Type B pancreatic cell (in vitro differentiated cells): ENCODE measurements at places on chromosomes 16 and 17. TPM values are rescaled to one million over a fixed set of nuclear protein-coding genes. Genes with fewer than 3 reads are reported as not detected.

GRCh38 chr16:3889059-3889458 is 8.5 kb upstream of the CREBBP start:
- no peak for DNase-seq
- H3K27me3 ChIP-seq: peaks cover 3% of the 10 kb centered on the region
- H3K36me3 ChIP-seq: no peaks in the 10 kb centered on the region
- H3K27ac ChIP-seq: no peak overlapping the region

Gene EXOC3L1
- 0.41 and 0.86 TPM in 2 replicates for total RNA-seq

- H3K4me1 ChIP-seq: peaks cover 11% of the 10 kb centered on the region
- DNase-seq: no peak
- H3K36me3 ChIP-seq: peaks cover 30% of the 10 kb centered on the region
- H3K4me3 ChIP-seq: no peak overlapping the region
Observed at GRCh38 chr17:76404976-76405563, 20.7 kb downstream of the SPHK1 start.

GRCh38 chr17:43399839-43400328 is 1.1 kb downstream of the ARL4D start:
- H3K4me1 ChIP-seq: peaks cover 19% of the 10 kb centered on the region
- H3K36me3 ChIP-seq: no peaks in the 10 kb centered on the region
- H3K27me3 ChIP-seq: no peaks in the 10 kb centered on the region
- H3K4me3 ChIP-seq: peak overlapping the region; percentile 93
- no peak for DNase-seq

GRCh38 chr16:4103745-4104144 is 12.5 kb downstream of the ADCY9 start:
- H3K36me3 ChIP-seq: peaks cover 12% of the 10 kb centered on the region
- H3K4me1 ChIP-seq: no peaks in the 10 kb centered on the region
- no peak overlapping the region for H3K4me3 ChIP-seq
- no peaks in the 10 kb centered on the region for H3K27me3 ChIP-seq

Gene ZNF785
- 22.4 and 29.1 TPM in 2 replicates for total RNA-seq

DNA sequence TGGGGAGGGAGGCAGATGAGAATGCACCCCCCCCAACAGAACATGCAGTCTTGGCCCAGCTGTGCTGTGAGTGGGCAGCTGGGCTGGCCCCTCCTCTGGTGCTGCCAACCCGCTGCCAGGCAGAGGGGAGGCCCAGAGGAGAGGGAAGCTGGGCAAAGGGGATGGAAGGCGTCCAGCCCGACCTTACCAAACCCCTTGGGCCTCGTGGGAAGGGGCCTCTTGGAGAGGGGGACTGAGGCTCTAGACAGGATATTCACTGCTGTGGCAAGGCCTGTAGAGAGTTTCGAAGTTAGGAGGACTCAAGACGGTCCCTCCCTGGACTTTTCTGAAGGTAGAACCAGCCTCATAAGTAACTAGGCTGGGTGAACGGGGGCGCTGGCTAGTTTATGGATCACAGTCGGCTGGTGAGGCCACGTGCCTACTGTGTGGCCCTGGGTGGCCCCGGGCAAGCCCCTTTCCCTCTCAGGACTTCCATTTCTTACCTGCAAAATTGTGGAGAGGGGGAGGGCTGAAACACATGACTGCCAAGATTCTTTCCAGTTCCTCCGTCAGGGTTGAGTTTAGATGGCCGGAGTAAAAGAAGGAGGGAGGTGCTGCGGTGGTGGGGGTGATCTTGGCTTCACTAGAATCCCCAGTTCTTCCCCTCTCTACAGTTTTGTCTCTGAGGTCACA is 857 bp upstream of the STAT5A start:
- no peak overlapping the region for H3K27ac ChIP-seq
- H3K4me3 ChIP-seq: peak overlapping the region; percentile 78
- peak; percentile 60 for DNase-seq
- no peaks in the 10 kb centered on the region for H3K36me3 ChIP-seq
- H3K27me3 ChIP-seq: peaks cover 32% of the 10 kb centered on the region

GRCh38 chr16:11658896-11659708 is 9.2 kb upstream of the SNN start:
- H3K4me1 ChIP-seq: peaks cover under 1% of the 10 kb centered on the region
- H3K27ac ChIP-seq: no peak overlapping the region
- H3K4me3 ChIP-seq: no peak overlapping the region
- H3K27me3 ChIP-seq: no peaks in the 10 kb centered on the region
- H3K36me3 ChIP-seq: no peaks in the 10 kb centered on the region

DNA sequence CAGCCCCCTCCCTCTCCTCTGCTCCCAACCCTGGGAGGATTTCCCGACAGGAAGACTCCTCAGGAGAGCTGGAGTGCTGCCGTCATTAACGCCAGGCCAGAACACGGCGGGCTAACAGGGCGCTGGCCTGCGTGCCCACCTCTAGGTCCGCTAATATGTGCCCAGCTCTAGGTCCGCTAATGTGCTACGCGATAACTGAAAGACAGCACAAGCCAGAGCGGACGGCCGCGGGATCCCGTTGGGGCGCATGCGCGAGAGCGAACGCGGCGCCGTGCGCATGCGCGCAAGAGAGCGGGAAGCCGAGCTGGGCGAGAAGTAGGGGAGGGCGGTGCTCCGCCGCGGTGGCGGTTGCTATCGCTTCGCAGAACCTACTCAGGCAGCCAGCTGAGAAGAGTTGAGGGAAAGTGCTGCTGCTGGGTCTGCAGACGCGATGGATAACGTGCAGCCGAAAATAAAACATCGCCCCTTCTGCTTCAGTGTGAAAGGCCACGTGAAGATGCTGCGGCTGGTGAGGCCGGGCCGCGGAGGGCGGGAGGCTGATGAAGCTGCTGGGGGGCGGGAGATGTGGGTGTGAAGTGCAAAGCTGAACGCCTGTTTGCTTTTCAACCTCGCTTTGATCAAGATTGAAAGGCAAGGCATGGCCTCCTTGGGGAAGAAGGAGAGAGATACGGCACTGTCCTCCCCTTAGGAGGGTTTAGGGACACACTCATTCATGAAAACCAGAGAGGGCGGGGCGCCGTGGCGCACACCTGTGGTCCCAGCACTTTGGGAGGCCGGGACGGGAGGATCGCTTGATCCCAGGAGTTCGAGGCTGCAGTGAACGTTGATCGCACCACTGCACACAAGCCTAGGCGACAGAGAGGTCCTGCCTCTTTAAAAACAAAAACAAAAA is at the start of gene CKLF:
TSS of gene CKLF (plus strand) at position 291 of the 892 bp plus-strand sequence. CDS start at position 431, 140 bp downstream.
- peaks cover 58% of the 10 kb centered on the region for H3K4me1 ChIP-seq
- H3K4me3 ChIP-seq: peak within 1 kb of the TSS; percentile 94
- peak; percentile 93 for DNase-seq
- H3K27me3 ChIP-seq: no peaks in the 10 kb centered on the region

Gene TSNAXIP1
- 3.9 and 7.2 TPM in 2 replicates for total RNA-seq

GRCh38 chr17:37708008-37708615 is 36.7 kb downstream of the HNF1B start:
- no peak overlapping the region for H3K4me3 ChIP-seq
- H3K36me3 ChIP-seq: no peaks in the 10 kb centered on the region
- DNase-seq: no peak

Gene HCRT
- total RNA-seq: not detected in 2 replicates

Gene GSG1L
- 1.4 and 26.2 TPM in 2 replicates for total RNA-seq

DNA sequence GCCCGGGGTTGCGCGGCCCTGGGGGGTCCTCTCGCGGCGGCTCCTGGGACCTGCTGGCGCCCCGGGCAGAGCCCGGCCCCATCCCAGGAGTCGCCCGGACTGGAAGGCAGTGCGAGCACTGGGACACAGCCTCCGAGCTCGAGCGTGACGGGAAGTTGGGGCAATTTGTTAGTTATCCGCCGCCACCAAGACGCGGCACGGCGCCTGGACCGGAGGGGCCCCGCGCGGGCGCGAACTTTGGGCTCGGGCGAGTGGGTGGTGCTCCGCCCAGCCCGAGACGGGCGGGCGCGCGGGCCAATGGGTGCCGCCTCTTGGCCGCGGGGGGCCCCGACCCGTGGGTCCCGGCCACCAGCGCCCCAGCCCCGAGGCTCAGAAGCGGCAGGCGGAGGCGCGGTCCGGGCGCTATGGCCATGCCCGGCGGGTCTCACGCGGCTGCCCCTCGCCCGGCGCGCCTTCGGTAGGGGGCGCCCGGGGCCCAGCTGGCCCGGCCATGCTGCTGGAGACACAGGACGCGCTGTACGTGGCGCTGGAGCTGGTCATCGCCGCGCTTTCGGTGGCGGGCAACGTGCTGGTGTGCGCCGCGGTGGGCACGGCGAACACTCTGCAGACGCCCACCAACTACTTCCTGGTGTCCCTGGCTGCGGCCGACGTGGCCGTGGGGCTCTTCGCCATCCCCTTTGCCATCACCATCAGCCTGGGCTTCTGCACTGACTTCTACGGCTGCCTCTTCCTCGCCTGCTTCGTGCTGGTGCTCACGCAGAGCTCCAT is at the start of gene ADORA2B:
TSS of gene ADORA2B (plus strand) at position 372 of the 768 bp plus-strand sequence. CDS start at position 491, 119 bp downstream.
- H3K27me3 ChIP-seq: peaks cover 43% of the 10 kb centered on the region
- peak within 1 kb of the TSS; percentile 51 for H3K27ac ChIP-seq
- DNase-seq: peak; percentile 80
- H3K4me3 ChIP-seq: peak within 1 kb of the TSS; percentile 89
- H3K36me3 ChIP-seq: no peaks in the 10 kb centered on the region
- H3K4me1 ChIP-seq: peaks cover 6% of the 10 kb centered on the region

DNA sequence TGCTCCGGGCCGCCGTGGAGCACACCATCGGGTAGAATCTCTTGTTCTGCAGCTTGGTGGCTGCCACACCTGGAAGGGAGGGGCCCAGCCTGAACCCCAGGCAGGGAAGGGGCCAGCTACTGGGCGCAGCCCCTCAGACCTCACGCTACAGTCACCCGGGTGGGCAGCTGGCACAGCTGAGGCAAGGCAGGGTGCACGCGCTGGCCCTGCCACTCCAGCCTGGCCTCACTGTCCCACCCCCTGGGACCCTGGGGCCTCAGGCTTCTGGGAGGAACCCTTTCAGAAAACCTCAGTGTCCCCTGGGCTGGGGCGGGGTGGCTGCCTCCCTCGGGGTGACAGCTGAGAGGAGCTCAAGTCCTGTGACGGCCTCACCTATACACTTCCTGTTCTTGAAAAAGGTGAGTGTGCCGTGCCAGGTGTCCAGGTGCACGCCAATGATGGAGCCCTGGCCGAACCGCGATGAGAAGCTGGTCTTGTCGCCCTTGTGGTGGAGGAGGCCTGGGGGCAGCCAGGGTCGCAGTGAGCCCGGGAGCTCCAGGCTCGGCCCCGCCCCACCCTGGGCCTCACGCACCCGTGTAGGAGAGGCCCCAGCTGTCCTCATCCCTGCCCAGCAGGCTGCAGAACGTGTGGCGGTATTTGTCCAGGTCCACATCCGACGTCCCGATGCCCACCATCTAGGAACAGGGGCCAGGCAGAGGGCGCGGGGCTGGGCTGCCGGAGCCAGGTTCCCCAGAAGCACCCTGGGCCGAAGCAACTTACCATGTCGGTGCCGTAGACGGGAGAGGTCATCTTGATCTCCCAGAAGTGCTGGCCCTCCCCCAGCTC is 4.7 kb upstream of the MRPS34 start:
- DNase-seq: no peak
- H3K36me3 ChIP-seq: no peaks in the 10 kb centered on the region
- H3K27ac ChIP-seq: no peak overlapping the region

Gene ARHGAP44
- total RNA-seq: 10.9 and 17.5 TPM in 2 replicates

GRCh38 chr16:54938212-54939028 is 7.8 kb downstream of the IRX5 start:
- peaks cover 46% of the 10 kb centered on the region for H3K4me1 ChIP-seq
- peaks cover 41% of the 10 kb centered on the region for H3K36me3 ChIP-seq
- peak overlapping the region; percentile 92 for H3K4me3 ChIP-seq
- no peak for DNase-seq
- peaks cover 90% of the 10 kb centered on the region for H3K27me3 ChIP-seq
- H3K27ac ChIP-seq: peak overlapping the region; percentile 89

Gene KRTAP4-5
- not detected in 2 replicates for total RNA-seq

DNA sequence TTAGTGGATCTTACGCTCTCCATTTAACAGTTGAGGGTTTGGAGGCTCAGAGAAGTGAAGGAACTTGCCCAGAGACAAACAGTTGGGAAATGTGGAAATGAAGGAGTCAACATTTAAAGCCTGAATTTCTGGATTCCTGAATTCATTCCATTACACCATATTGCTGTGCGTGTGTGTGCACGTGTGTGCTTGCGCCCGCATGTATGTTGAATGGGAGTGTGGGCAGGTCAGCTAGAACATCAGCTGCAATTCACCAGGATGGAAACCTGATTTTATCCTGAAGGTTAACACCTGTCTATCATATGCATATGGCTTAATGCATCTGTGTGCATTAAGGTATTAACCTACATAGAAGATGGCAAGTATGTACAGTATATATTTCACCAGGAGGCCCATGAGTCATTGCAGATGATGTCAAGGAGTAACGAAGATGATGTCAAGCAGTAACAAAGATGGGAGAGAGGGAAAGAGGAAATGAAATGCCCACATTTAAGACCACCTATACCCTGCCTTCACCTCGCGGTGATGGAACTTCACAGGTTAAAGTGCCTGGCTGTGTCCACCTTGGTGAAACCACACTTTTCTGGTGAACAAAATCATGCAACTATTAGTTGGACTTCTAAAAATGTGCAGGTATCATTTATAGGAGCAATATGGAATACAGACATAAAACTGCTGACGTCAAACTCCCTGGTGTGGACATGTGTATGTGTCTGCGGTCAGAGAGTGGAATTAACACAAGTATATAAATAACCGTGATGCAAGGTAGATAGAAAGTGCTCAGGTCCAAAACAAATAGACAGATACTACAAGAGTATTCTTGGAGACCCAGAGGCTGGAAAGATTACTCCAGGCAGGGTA is 832 bp upstream of the ADAP2 start:
- no peak for DNase-seq
- peak overlapping the region; percentile 86 for H3K4me3 ChIP-seq
- peaks cover 70% of the 10 kb centered on the region for H3K27me3 ChIP-seq

Gene CNTNAP1
- total RNA-seq: 1.00 and 17.8 TPM in 2 replicates

Gene CD300C
- total RNA-seq: not detected in 2 replicates

GRCh38 chr16:79874391-79874790 is 273.9 kb upstream of the MAF start:
- H3K36me3 ChIP-seq: no peaks in the 10 kb centered on the region
- H3K27ac ChIP-seq: no peak overlapping the region
- H3K4me1 ChIP-seq: no peaks in the 10 kb centered on the region
- H3K4me3 ChIP-seq: no peak overlapping the region

- no peaks in the 10 kb centered on the region for H3K27me3 ChIP-seq
- peak overlapping the region; percentile 66 for H3K27ac ChIP-seq
- H3K4me3 ChIP-seq: peak overlapping the region; percentile 67
- peaks cover 39% of the 10 kb centered on the region for H3K4me1 ChIP-seq
Observed at GRCh38 chr16:75262104-75262799, 10.8 kb upstream of the BCAR1 start.

DNA sequence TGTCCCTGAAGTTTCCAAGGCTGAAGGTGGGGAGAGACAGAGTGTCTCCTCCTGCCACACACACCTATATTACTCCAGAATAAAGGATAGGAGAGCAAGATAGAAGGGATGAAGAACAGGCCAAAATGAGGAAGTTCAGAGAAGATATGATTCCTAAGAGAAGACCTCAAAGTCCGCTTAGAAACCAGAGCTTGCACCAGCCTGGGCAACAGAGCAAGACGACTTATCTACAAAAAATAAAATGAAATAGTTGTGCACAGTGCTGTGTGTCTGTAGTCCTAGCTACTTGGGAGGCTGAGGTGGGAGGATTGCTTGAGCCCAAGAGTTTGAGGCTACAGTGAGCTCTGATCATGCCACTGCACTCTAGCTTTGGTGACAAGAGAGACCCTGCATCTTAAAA is 128.2 kb downstream of the HS3ST3B1 start:
- H3K4me3 ChIP-seq: no peak overlapping the region
- H3K36me3 ChIP-seq: no peaks in the 10 kb centered on the region
- H3K27ac ChIP-seq: no peak overlapping the region
- H3K27me3 ChIP-seq: peaks cover 6% of the 10 kb centered on the region

GRCh38 chr16:25158401-25158800 is 46.9 kb downstream of the LCMT1 start:
- no peak overlapping the region for H3K27ac ChIP-seq
- DNase-seq: no peak
- no peaks in the 10 kb centered on the region for H3K4me1 ChIP-seq
